IMR-90 (cell line): ENCODE measurements at places on chromosomes 1 and 21.
A peak's percentile ranks its signal among the peaks of the same experiment; 100 is the strongest.

- peak; percentile 73 for DNase-seq
Observed at GRCh38 chr1:12356004-12356890, 126.4 kb downstream of the VPS13D start.

DNA sequence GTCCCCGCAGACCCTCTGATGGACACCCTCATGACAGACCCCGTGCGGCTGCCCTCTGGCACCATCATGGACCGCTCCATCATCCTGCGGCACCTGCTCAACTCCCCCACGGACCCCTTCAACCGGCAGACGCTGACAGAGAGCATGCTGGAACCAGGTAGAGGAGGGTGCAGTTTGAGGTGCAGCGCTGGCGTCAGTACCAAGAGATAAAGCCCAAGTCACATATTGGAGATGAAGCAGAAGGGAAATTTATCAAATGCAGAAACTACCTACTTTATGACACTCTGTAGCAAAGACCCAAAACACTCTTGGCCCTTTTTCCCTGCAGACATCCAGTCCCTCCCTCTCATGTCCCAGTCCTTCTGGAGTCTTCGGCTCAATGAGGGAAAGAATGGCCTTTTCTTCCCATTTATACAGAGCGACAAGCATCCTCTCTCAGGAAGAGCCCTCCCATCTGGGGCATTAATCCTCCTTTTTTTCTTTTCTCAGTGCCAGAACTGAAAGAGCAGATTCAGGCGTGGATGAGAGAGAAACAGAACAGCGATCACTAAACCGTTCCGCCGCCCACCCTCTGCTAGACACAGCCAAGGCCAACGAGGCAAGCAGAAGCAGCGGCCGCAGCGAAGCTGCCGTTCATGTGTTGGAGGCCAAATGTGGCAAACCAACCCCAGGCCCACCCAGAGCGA lies 30.8 kb upstream of the KIF1B start:
- no peak for DNase-seq

DNA sequence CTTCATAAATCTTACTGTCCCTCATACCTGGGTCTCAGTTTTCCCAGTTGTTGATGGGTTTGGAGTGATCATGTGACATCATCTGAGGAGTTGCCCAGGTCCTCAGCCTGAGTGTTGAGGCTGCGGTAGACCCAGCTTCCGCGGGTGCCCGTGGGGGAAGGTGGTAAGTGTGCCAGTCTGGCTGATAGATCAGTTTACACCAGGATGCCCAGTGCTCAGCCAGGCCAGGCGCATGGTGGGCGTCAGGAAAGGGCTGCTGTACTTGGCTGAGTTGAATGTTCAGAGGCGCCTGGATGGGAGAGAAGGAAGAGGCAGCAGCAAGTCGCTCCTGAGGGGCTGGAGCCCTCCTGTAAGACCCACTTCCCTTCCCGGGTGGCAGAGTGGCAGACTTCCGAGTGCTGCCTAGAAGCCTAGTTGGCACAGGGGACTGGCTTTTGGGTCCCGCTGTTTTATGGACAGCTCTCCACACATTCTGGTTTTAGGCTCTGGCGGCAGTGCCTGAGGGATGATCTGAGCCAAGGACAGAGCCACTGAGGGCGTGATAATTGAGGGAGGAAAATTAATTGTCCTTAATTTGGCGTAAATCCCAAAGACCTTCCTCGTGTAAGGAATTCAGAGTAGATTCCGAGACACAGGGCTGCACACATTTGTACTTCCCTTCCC lies 35.8 kb downstream of the PTPRF start:
- no peak for DNase-seq

DNA sequence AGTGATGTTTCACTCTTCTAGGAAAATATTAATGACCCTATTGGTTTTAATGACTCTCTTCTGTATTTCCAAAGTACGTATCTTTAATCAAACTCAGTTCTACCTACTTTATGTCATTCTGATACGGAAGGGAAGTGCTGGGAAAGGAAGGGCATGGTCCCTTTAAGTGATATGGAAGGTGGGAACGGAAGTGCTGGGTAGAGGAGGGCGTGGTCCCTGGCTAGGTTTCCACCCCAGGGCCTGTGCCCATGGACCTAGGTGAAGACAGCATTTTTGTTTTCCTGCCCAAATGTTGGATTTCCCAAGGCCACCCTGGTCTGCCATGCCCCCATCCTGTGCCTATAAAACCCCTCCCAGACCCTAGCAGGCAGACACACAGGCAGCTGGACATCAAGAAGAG lies 24.0 kb downstream of the RGS4 start:
- DNase-seq, result no peak

GRCh38 chr1:56586502-56586901 lies 7.1 kb upstream of the PLPP3 start:
- DNase-seq, result no peak

GRCh38 chr1:178644308-178645120 lies 80.5 kb upstream of the RALGPS2 start:
- peak; percentile 59 for DNase-seq

DNA sequence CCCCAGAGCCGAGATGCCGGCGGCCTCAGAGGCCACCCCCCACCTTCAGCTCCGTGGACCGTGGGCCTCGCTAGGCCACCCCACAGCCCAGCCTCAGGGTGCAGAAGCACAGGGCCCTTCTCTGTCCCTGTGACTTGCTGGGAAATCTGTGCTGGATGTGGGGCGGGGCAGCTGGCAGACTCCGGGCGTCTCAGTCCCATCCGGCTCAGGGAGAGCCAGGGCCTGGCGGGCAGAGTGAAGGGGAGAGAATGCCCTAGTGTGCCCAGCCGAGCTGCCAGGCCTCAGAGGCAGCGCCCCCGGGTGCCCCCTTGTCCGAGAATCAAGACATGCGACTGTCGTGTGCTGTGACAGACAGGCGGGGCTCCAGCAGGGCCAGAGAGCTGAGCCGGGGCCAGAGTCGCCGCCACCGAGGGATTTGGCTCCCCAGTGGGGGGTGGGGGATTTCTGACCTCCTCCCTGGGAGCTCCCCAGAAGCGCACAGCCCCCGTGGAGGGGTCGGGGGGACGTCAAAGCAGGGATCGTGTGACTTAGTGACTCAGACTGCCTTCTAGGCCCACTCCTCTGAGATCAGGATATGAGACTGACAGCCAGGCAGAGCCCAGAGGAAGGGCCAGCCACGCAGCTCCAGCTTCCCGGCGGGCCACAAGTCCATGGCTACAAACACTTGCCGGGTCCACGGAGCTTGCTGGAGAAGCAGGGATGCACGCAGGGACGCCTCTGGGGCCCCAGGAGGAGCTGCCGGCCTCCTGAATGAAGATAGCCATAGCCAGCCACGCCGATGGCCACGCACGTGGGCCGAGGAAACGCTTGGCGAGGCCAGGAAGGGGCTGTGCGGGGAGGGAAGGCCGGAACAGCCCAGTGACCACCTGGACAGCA lies 11.9 kb downstream of the COL6A1 start:
- DNase-seq, result no peak

- DNase-seq, result peak; percentile 33
Observed at GRCh38 chr21:39079617-39080016, 103.6 kb downstream of the PSMG1 start.

DNA sequence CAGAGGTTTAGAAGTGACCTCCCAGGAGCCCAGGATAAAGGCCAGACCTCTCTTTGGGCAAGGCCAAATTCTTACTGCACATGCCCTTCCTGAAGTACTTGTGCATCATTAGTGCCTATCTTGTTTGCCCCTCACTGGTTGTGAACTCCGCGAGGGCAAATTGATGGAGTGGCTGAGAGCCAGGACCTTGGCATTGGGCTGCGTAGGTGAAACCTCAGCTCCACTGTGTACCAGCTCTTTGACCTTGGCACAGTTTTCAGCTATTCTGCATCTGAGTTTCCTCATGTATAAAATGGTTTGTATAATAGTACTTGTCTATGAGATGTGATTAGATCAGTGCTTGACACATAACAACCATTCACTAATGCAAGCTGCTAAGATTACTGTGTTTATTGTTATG lies 11.5 kb downstream of the OTUD3 start:
- DNase-seq, result no peak

DNA sequence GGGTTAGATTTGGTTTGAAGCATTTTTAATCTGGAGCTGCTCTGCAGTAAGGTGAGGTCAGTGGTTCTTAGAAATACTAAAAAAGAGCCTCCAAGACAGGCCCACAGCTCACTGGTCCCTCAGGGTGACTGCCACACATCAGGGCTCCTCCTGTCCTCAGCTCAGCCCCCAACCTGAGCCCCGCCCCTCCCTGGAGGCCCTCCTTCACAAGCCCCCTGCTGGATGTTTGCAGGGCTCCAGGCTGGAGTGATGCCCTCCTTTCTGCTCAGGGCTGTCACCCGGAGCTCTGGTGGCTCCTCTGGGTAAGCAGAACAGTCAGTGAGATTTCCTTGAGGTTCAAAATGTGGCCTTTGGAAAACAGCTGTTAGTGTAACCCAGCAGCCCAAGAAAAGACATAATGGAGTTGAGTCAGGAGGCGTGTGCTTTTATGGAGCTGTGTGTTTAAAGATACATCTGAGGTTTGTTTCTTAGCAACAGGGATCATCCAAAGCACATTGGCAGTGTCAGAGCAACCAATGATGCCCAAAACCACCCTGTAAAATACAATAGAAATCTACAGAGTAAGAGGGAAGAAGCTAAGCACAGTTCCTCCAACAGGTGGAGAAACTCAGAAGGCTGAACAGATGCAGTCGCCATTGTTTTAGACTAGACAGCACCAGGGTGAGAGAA lies 21.4 kb downstream of the STUM start:
- DNase-seq, result no peak
